ENCODE measurements at places on chromosomes 16 and 17. TPM values are rescaled to one million over a fixed set of nuclear protein-coding genes. Genes with fewer than 3 reads are reported as not detected.

CLDN7 gene
- 0.94 TPM for total RNA-seq

FSCN2 gene
- 0.19 TPM for total RNA-seq

PPP1R27 gene
- not detected for total RNA-seq

ATAD5 gene
- 0.38 TPM for total RNA-seq

SMPD3 gene
- 0.13 TPM for total RNA-seq

KCNAB3 gene
- total RNA-seq: 0.38 TPM

Data from Right ventricle myocardium superior (tissue), 1 donor.